Kasumi-1 (cell line): ENCODE measurements at places on chromosomes 2 and 18.

DNA sequence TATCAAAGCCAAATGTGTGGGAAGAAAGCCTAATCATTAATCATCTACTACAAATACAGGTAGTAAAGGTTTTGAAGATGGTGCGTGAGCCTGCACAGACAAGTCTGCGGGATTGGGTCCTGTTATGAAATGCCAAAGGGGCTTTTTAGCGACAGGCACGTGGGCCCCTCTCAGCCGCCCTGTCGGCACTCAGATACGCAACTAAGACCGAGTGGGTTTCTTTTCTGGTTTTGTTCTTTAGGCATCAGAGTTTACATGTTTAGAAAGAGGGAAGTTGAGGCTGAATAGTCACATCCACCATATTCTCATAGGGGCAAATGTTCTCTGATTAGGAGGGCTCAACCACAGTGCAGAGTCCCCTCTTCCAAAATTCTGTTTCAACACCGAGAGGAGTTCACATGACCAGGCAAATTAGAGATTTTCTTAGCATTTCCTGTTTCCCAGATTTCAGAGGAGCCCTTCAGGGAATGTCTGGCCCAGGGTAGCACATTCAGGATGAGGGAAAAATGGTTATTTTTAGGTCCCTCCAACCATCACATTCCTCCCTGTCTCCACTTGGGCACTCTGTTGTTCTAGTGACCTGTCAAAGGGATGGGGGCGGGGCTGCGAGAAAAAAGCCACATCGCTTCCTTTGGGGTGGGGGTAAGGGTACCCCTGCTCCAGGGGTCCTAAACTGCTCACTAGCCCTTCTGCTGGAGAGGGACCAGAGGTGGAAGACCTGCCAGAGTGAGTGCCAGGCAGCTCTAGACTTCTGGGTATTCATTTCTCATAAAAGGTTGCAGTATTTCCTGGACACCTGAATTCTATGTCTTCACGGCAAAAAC is 159.2 kb downstream of the BCL2 start:
- no peak for DNase-seq

GRCh38 chr2:26556309-26557243 is 78.7 kb upstream of the OTOF start:
- no peak for DNase-seq

- no peak for DNase-seq
These were observed 61.5 kb upstream of the DOCK10 start for GRCh38 chr2:225103737-225104141.

DNA sequence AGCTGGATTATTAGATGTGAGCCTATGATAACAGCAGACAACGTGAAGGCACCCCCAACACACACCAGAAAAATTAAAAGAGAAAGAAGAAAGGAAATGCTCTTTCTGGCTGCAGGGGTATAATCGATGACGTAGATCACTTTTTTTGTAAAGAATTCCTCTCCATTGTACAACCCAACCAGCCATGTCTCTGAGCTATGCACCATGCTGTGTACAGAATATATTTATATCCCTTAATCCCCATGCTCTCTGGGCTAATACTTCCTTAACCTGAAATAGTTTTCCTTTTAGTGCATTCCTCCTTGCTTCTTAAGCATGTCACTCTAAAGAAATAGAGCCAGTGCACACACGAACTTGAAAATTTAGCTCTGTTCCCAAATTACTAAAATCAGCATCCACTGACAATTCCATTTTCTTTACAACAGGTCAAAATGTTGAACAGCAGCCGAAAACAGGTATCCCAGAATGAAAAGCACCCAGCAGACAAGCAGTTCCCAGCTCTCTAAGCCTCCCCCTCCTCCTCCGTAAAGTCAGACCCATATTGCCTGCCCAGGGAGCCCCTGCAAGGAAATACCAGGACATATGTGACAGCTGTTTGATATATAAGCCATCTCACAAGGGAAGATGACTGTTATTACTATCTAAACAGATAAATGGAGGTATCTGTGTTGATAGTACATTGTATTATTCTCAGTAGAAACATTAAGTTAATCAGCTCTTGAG is 247.4 kb upstream of the RAB6C start:
- no peak for DNase-seq

- DNase-seq: no peak
These were observed 897.9 kb upstream of the KLHL29 start for GRCh38 chr2:22487036-22487435.

DNA sequence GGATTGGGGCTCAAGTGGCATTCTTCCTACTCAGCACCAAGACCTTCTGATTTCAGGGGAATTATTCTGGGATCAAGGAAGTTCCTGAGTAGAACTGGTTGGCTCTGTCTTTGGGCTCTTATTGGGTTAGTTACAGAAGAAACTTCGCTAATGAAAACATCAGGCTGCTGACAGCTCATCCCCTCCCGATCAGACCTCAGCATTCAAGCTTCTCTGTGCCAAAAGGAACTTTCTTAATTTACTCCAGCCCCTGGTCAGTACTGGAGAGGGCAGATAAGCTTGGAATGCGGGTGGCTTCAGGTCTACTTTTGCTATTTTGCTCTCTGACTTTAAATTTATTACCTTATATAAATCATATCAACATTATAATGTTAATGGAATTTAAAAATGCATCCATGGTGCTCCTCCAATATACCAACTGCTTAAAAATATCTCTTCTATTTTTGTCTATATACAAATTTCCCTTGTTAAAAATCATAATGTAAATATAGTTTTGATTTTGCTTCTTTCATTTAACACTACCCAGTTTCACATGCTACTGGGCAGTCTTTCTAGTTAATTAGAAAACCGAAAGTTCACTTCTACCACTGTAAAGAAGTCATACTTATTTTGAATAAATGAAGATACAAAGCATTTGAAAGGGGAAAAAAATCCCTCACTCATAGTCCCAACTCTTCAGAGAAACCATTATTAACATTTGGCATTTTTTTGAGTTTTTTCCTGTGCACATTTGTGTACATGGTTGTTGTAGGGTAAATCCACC is 34.4 kb downstream of the PCARE start:
- no peak for DNase-seq

DNA sequence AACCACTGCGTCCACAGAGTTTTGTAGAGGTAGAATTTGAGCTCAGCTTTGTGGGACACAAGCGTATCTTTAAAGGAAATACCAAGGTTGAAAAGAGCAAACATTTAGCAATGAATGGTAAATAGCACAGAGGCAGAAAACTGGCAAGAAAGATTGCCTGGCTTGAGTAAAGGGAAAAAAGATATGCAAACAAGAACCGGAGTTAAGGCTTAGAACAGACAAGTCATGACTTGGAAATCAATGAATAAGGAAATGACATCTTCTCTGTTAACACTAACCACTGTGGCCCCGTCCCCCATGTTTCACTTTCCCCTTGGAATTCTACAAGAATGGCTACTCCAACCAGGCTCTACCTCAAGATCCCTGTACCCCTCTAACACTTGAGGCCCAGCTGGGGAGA is 3.8 kb downstream of the STAM2 start:
- DNase-seq: no peak

DNA sequence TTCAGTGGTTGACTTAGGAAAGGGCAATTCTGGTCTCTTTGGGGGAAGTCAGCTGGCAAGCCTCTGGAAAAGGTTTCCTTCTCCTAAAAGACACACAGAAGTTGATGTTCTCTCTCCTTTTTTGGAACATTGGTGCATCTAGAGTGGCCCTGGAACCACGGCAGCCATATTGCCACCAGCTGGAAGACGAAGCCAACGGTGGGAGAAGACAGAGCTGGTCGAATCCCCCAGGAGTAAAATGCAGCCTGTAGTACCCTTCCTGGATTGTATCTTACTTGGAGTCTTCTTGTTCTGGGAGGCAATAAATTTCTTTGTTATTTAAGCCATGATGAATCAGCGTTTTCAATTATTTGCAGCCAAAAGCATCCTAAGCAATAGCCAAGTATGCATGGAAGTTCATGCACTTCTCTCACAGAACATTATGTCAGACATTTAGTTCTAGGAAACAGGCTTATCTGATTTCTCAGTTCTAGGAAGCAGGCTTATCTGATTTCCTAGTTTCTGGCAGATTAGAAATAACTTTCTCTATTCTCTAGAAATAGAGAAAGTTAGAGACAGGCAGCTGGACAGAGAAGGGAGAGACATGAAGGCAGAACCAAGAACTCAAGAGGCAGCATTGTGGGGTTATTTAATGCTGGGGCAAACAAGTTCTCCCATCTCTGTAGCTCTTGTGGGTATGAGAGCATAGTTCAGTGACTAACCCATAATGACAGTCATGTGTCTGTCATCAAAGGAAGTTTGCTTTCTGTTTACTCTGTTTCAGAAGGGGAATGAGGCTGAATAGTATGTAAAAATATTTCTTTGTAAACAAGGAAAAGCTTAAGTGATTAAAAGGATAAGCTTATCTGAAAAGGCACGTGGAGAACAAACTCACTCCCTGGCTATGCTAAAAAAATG is 40.5 kb upstream of the NABP1 start:
- no peak for DNase-seq

GRCh38 chr2:137939026-137939425 is 25.2 kb upstream of the HNMT start:
- no peak for DNase-seq
